ENCODE measurements at places on chromosomes 2 and 18.

GRCh38 chr2:235833971-235834620 lies 334.1 kb downstream of the GBX2 start:
- DNase-seq, result no peak

GRCh38 chr2:78540255-78540654 lies 485.2 kb upstream of the REG3G start:
- DNase-seq, result no peak

GRCh38 chr2:189128970-189129369 lies 50.6 kb downstream of the COL5A2 start:
- DNase-seq, result no peak

GRCh38 chr2:151264157-151264825 lies 2.6 kb upstream of the RBM43 start:
- DNase-seq, result no peak

GRCh38 chr2:110768591-110768990 lies 36.2 kb downstream of the ACOXL start:
- DNase-seq, result no peak

- DNase-seq, result no peak
Measured at GRCh38 chr2:182713601-182714000, 2.5 kb upstream of the DNAJC10 start.

DNA sequence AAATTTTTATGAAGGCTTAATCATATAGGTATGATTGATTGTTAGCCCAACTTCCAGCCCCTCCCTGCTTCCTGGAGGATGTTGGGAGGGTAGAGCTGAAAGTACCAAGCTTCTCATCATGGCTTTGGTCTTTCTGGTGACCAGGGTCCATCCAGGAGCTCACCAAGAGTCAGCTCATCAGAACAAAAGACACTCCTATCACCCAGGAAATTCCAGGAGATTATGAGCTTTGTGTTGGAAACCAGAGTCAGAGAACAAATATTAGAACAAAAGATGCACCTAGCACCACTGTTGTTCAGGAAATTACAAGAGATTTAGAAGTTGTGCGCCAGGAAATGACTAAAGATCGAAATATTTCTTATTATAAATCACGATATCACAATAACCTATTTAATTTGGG lies 119.9 kb upstream of the THUMPD2 start:
- DNase-seq, result no peak

DNA sequence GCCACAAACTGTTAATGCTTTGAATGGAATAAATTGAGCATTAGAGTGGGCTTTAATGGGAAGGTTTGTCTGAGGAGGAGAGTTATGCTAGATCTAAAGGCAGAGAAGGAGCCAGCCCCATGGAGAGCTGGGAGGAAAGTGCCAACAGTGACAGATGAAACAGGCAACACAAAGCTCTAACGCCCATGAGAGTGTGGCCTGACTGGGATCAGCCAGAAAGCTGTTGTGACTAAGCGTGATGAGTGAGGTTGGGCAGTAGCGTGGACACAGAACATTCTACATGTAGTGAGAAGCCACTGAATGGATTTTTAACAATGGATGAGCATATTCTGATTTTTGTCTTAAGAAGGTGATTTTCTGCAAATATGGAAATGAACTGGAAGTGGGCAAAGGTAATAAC lies 185.3 kb upstream of the SIX2 start:
- no peak for DNase-seq

DNA sequence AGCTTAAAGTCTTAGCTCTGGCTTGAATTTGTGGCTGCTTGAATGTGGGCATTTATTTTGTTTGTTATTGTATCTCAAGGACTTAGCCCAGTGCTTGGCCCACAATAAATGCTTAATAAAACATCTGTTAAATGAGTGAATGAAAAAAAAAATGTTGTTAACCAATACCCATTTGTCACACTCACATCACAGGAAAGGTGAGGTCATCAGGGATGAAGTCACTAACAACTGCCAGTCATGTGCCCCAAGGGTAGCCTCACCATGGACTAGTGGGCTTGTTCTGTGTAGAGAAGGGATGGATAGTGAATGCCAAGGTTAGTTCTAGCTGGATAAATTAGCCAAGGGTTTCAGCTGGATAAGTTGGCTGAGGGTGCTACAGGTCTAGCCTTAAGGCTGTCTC lies 3.0 kb downstream of the NRBP1 start:
- DNase-seq, result no peak

DNA sequence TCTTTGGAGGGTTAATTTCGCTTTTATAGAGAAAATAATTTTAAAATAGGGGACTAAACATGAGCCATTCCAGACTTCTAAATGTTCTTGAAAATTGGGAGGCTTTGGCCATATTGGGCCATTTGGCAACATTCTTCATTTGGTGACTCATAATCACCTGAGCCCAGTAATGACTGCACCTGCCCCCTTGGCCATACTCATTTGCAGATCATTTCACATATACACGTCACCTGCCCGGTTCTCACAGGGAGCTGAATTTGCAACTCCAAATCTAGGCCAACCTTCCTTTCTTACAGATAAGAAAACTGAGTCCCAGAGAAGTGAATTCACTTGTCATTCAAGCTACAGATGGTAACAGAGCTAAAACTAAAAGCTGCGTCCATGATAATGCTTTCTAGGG lies 289.7 kb downstream of the EPHA4 start:
- DNase-seq, result no peak

- DNase-seq, result no peak
Measured at GRCh38 chr18:55420665-55421307, 167.2 kb downstream of the TCF4 start.

GRCh38 chr2:217919781-217920351 lies 82.9 kb downstream of the TNS1 start:
- DNase-seq, result no peak

- DNase-seq, result no peak
Measured at GRCh38 chr2:42965196-42965595, 172.8 kb upstream of the HAAO start.

DNA sequence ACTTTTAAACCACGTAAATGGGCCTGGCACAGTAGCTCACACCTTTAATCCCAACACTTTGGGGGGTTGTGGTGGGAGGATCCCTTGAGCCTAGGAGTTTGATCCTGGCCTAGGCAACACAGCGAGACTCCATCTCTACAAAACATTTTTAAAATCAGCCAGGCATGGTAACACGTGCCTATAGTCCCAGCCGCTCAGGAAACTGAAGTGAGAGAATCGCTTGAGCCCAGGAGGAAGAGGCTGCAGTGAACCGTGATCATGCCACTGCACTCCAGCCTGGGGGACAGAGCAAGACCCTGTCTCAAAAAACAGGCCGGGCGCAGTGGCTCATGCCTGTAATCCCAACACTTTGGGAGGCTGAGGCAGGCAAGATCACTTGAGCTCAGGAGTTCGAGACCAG lies 12.2 kb downstream of the ROCK1 start:
- no peak for DNase-seq

DNA sequence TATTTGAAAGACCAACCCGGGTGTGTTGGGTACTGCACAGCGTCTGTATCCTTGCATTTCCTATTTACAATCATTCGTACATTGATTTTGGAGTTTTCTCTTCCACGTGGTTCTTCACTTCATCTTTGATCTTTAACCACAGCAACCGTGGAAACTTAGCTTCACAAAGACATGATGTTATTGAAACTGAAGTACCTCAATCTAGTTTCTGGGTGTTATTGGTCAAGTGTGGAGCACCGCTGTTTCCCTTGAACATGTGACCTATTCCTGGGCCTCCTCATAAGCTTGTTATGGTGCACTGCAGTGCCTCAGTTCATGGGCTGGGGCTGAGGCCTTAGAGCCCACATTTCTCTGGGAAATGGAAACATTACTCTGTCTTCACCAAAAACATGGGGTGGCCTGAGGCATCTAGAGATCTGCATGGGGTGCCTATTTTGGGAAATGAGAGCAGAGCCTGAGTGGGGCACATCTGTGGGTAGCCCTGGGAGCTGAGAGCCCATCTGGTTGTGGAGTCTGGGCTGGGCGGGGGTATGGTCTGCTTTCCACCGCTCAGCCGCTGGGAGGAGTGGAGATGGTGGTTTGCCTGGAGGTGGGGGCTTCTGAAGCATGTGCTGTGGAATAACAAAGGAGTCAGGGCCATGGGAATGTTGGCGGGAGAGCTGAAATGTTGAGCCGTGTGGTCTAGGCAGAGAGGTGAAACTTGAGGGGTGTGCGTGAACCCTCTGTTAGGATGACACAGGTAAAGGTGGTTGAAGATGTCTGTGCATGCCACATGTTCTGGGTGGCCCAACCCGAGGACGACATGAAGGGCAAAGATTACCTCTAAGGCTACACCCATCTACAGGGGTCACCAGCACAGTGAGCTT lies 37.4 kb downstream of the ZNF236 start:
- DNase-seq, result no peak
